ENCODE measurements at places on chromosomes 11 and 22.
A peak's percentile ranks its signal among the peaks of the same experiment; 100 is the strongest.

DNA sequence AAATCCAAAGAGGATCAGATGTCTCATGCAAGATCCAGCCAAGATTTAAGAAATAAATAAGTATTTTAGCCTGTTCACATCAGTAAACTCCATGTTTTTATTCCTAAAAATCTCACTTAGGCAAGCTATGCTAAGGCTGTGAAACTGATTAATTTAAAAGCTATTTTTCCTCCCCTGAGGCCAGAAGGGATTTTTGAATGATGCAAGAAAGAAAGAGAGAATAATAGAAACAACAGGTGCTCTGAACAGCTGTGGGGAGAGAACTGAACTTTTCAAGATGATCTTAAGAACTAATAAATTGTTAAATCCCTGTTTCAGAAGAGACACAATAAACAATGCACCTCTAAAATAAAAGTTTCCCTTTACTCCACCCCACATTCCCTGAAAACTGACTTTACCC is 241.6 kb downstream of the DLG2 start:
- DNase-seq = peak; percentile 15

DNA sequence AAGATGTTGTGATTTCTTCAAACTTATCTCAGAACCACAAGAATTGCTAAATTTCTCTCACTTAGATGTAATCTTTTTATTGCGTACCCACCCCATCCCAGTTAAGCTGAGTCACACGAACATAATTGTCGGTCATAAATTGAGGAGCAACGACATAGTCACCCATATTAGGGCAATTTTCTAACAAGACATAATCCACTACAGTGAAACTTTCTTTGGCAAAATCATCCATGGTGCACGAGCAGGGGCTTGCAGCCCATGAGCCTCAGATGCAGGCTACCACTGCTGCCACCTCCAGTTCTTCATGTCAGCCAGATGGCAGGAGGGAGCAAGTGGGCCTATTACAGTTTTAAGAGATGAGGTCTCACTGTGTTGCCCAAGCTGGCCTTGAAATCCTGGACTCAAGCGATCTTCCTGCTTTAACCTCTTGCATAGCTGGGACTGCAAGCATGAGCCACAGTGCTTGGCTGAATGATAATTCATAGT is 70.3 kb upstream of the GRK2 start:
- peak; percentile 39 for DNase-seq

- DNase-seq = peak; percentile 47
Observed at GRCh38 chr11:6604081-6604626, 580 bp downstream of the ILK start.

GRCh38 chr11:129315781-129316579 is 59.7 kb upstream of the BARX2 start:
- peak; percentile 11 for DNase-seq

DNA sequence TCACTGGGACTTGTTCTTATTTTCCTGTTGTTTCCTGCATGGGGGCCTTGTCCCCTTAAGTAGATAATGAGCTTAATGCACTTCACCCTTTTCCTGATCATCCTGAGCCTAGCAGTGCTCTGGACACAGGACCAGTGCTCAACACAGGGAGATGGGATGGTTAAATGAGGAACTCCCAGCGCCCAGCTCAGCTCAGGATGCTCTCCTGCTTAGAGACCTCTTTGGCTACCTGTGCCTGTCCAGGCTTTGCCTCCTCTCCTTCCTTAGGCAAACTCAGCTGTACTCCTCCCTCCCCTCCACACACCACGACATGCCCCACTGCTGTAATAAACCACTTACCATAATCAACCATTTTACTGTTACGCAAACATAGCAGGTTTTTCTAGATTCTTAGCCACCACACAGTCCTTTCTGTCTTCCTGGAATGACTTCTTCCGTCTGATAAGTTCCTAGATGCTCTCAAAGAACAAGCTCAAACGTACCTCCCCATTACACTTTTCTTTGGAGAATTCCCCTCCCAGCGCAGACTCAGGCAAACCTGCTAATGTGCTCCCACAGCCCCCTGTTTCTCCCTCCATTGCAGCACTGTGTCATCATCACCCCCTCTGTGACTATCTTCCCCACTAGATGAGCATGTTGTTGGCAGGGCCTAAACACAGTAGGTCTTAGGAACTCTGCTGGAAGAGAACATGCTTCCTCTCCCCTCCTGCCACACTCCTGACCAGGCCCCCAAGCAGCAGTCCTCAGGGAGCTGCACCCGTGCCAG is 113.6 kb downstream of the MICAL2 start:
- DNase-seq = peak; percentile 88

DNA sequence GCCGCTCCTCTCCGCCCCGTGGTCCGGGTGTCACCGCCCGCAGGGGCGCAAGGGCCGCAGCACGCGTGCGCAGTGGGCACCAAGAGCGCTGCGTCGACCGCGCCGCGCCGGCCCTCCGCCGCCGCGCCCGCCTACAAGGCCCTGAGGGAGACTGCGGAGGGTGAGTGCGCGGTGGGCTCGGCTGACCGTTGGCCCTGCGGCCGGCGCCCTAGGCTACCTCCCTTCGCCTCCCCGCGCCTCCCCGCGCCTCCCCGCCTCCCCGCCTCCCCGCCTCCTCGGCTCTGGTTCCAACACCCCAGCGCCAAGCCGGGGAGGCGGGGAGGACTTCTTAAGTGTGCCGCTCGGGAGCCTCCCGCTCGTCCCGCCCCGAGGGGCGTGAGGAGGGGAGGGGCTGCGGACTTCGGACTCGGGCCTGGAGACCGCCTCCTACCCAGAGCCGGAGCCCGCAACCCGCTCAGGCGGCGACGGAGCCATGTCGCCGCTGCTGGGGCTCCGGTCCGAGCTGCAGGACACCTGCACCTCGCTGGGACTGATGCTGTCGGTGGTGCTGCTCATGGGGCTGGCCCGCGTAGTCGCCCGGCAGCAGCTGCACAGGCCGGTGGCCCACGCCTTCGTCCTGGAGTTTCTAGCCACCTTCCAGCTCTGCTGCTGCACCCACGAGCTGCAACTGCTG is at the start of gene AQP11:
Gene AQP11, plus strand, starts transcription at position 433 of the 673 bp plus-strand sequence. Its CDS starts 40 bp downstream, at position 473.
- peak; percentile 87 for DNase-seq

- DNase-seq = no peak
Observed at GRCh38 chr11:133545199-133545803, 13.0 kb upstream of the OPCML start.

- DNase-seq = no peak
Observed at GRCh38 chr11:113075586-113076095, 114.4 kb downstream of the NCAM1 start.

DNA sequence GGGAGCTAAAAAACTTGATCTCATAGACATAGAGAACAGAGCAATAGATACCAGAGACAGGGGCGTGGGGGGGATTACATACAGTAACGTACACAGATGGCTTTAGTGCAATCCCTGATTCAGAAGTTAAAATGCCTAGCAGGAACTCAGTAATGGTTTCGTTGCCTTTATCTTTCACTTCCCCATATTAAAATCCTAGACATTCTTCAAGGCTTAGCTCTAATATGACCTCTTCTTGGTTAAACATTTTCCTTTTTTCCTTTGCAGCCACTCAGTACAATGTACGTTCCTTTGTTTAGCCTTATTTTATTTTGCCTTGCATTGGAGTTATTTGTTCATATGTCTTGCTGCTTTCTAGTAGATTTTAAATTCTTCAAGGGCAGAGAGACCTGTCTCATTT is 104.9 kb downstream of the C11orf87 start:
- no peak for DNase-seq

- peak; percentile 73 for DNase-seq
Observed at GRCh38 chr22:37166675-37167066, 17.0 kb upstream of the IL2RB start.

- peak; percentile 39 for DNase-seq
Observed at GRCh38 chr22:19663821-19664355, 50.4 kb upstream of the SEPTIN5 start.

DNA sequence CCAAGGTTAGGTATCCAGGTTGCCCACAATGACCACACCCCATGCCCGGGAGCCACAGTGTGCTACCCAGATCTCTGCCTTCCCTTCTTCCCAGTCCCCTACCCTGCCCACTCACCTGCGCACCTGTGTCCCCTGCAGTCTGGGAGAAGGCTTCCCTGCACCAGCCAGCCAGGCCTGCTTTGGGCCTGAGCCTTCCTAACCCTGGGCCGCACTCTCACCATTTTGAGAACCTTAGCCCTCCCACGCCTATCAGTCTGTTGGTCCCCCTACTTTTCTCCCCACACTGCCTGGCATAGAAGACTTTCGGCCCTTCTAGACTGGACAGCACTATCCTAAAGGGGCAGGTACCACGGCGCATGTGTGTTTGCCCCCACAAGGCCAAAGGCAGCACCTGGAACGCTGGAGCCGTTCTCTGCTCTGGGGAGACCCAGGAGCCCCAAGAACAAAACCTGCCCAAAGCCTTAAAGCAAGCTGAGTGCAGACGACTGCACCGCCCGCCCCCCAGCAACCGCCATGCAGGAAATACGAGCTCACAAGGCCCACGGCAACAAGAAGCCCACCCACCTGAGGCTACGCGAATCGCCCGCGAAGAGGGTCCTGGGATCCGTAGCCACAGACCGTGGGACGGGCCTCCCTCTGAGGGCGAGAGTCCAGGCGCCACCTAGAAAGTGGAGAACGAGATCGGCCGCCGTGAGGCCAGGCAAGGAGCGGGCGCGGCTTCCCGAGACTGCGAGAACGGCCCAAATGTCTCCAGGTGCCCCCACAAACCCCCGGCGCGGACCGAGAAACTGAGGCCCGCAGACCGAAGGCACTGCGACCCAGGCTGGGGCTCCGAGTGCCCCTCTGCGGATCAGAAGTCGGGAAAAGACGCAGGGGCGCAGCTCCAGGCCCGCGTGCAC is 546 bp downstream of the GNB1L start:
- DNase-seq = no peak

DNA sequence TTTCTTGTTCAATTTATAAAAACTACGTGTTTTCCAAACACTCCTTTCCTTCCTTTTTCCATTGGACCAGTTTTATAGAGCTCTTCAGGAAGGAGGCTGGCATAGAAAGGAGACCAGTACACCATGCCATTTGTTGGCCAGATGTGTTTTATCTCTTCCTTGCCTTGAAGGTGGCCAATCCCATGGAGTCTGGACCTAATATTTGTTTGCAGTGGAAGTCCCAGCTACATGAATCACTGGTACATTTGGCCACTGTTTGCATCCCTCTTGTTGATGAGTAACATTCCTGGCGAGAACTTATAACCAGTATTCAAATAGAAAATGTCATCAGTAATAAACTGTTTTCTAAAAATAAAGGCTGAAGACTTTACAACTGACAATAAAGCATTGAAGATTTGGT is 110.2 kb downstream of the ANO3 start:
- no peak for DNase-seq

GRCh38 chr11:105265845-105266244 is 126.3 kb upstream of the CARD18 start:
- no peak for DNase-seq

DNA sequence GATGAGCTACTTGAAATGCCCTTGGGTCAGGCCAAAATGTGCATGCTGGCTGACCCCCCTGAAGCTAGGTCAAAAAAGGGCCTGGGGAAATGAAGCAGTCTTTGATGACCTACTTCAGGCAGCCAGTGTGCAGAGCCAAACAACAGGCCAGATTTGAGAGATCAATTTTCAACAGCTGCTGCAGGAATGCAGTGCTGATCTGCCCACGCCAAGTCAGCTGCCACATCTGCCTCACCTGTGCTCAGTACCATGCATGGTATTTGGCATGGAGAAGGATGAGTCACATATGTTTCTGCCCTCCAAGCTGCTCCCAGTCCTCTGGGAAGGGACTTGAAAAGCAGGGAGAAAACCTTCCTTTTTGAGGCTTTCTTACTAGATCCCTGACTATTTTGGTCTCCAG is 35.8 kb downstream of the MTNR1B start:
- DNase-seq = no peak

DNA sequence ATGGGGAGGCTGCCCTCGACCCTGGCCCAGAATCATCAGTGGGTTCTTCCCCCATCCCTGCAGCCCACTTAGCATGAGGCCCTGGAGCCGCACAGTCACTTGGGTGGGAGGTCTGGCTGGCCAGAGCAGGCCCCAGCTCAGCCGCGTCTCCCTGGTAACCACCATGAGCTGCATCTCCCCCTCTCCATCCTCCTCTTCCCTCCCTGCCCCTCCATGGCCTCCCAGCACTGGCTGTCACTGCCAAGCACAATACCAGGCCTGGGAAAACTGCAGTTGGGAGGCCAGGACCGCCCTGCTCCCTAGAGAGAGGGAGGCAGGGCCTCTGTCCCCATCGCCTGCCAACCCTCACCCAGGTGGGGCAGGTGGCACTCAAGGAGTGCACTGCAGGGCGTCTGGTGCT is 8.0 kb downstream of the CSDC2 start:
- no peak for DNase-seq

DNA sequence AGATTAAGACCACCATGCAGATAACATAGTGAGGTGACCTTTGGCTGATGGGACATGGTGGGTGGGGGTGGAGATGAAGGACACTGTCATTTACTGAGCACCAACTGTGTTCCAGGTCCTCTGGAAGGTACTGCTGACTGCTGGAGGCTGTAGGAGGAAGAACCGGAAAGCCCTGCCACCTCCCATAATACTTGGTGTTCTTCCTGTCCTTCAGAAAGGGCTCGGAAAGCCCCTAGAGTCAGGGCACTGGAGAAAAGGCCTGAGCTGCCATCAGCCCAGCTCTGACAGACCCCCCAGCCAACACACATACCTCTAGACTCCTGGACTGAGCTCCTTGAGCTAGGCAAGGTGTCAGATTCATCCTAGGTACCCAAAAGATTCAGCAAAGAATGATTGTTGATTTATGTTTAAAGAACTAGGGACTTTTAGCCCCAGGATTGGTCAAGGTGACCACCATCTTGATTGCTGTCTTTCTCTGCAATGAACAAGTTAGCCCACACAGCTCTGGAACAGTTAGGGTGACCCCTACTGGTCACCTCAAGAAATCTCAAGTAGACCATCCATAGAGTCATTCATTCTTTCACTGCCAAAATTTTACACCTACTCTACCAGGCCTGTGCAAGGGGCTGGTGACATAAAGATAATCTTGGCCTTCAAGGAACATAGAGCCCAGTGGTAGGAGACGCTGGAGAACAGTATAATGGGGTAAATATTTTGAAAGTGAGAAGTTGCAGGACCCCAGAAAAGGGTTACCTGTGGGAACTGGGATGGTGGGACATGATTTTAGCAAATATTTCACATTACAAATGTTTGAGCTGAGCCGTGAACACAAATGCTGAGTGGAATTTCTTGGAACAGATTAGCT is 39.4 kb downstream of the IRAG1 start:
- peak; percentile 61 for DNase-seq

- DNase-seq = no peak
Observed at GRCh38 chr11:125408311-125408711, 87.8 kb downstream of the FEZ1 start.

DNA sequence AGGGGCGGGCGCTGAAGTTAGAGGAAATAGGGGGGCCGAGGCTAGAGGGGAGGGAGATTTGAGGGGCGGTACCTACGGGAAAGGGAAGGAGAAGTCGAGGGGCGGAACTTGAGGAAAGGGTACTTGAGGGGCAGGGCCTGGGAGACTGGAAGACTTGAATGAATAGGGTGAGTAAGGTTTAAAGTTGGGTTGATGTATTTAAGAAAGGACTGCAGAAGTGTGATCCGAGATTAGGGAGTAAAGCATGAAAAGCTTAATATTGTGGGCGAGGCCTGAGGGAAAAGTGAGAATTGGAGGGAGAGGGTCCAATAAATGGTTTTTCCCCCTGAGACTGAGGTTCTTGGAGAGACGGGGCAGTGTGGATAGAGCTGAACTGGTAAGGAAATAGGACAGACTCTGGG is 723 bp downstream of the HSCB start:
- DNase-seq = no peak

GRCh38 chr11:82631722-82632630 is 101.7 kb downstream of the FAM181B start:
- DNase-seq = no peak
